ENCODE measurements at places on chromosomes 12 and 14.

- H3K27me3 ChIP-seq, result peaks cover 9% of the 10 kb centered on the region
- no peak for DNase-seq
- no peak overlapping the region for H3K27ac ChIP-seq
- H3K4me3 ChIP-seq, result no peak overlapping the region
Observed at GRCh38 chr12:52120951-52121823, 41.7 kb downstream of the SMIM41 start.

GRCh38 chr12:6524648-6525047 is 9.7 kb upstream of the GAPDH start:
- H3K27ac ChIP-seq, result no peak overlapping the region
- no peaks in the 10 kb centered on the region for H3K4me1 ChIP-seq
- peaks cover 91% of the 10 kb centered on the region for H3K36me3 ChIP-seq
- H3K27me3 ChIP-seq, result no peaks in the 10 kb centered on the region

DNA sequence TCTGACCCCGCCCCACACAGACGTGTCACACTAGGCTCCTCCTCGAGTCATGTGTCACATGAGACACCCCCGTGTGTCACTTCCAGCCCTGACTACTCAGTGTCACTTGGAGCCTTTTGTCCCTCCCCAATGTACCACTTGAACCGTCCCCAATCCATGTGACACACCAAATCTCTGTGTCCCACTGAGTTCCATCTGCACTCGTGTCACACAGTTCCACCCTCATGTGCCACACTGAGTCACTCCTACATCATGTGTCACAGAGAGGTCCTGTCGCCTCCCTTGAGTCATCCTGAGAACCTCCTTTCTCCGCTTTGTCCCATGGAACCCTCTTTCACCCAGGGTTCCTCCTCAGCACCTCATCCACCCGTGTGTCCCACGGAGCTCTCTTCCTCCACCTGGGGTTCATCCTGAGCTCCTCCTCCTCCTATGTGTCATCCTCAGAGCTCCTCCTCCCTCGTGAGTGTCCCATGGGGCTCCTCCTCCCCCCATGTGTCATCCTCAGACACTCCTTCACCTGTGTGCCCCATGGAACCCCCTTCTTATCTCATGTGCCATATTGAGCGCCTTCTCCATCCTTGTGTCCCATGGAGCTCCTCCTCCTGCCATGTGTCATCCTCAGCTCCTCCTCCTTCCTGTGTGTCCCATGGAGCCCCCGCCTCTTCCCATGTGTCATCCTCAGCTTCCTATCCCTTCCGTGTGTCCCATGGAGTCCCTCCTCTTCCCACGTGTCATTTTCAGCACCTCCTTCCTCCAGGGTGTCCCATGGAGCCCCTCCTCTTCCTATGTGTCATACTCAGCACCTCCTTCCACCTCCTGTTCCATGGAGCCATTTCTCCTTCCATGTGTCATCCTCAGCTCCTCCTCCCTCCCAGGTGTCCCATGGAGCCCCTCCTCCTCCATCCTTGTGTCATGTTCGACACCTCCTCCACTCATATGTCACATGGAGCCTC is 32.0 kb downstream of the RTL1 start:
- no peak overlapping the region for H3K27ac ChIP-seq
- no peak overlapping the region for H3K4me3 ChIP-seq
- H3K4me1 ChIP-seq, result no peaks in the 10 kb centered on the region
- H3K36me3 ChIP-seq, result peaks cover 36% of the 10 kb centered on the region

- no peak overlapping the region for H3K27ac ChIP-seq
- H3K4me1 ChIP-seq, result no peaks in the 10 kb centered on the region
- no peaks in the 10 kb centered on the region for H3K36me3 ChIP-seq
- DNase-seq, result no peak
- no peak overlapping the region for H3K4me3 ChIP-seq
Observed at GRCh38 chr12:19988001-19988400, 380.3 kb upstream of the PDE3A start.

- H3K36me3 ChIP-seq, result no peaks in the 10 kb centered on the region
- peaks cover 15% of the 10 kb centered on the region for H3K4me1 ChIP-seq
- no peak overlapping the region for H3K27ac ChIP-seq
- DNase-seq, result no peak
- no peak overlapping the region for H3K4me3 ChIP-seq
Observed at GRCh38 chr14:88322504-88323085, 474 bp downstream of the KCNK10 start.

GRCh38 chr12:67969134-67969802 is 20.0 kb upstream of the IFNG-AS1 start:
- no peaks in the 10 kb centered on the region for H3K27me3 ChIP-seq
- DNase-seq, result no peak
- no peak overlapping the region for H3K4me3 ChIP-seq
- H3K4me1 ChIP-seq, result no peaks in the 10 kb centered on the region

DNA sequence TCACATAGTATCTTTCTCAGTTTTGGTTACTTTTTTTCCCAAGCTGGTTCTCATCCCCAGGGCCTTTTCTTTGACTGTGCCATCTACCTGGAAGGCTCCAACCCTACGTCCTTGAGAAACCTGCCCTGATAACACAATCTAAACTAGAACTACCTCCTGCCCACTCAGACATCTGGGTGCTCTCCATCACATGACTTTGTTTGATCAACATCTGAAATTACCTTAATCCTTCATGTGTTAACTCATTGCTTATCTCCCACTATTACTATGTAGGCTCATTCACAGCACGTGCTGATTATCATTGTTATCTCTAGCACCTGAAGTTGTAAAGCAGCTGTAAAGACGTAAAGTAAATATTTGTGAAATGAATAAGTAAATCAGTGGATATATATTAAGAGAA is 784.0 kb downstream of the TMTC2 start:
- peaks cover 22% of the 10 kb centered on the region for H3K4me1 ChIP-seq
- no peaks in the 10 kb centered on the region for H3K27me3 ChIP-seq
- DNase-seq, result no peak
- no peak overlapping the region for H3K4me3 ChIP-seq
- no peaks in the 10 kb centered on the region for H3K36me3 ChIP-seq
- H3K27ac ChIP-seq, result no peak overlapping the region

DNA sequence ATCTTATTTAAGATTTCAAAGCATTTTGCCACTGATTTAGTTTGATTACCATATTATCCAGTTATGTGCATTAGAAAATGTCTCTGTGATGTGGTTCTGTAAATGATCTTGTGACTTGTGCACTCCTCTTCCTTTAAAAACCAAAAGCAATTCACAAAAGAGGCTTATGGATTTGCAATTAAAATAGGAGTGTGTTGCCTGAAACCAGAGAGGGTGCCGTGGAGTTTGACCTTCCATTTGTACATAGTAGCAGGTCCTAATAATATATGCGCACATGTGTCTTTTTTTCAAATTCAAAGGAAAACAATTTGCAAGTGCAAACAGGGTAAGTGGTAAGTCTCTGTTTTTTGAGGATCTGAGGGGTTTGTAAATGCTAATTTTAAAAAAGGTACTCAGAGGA is 470.9 kb downstream of the VRK1 start:
- no peak for DNase-seq
- H3K27me3 ChIP-seq, result no peaks in the 10 kb centered on the region
- H3K4me1 ChIP-seq, result peaks cover 20% of the 10 kb centered on the region
- no peaks in the 10 kb centered on the region for H3K36me3 ChIP-seq
- no peak overlapping the region for H3K4me3 ChIP-seq
- H3K27ac ChIP-seq, result no peak overlapping the region

DNA sequence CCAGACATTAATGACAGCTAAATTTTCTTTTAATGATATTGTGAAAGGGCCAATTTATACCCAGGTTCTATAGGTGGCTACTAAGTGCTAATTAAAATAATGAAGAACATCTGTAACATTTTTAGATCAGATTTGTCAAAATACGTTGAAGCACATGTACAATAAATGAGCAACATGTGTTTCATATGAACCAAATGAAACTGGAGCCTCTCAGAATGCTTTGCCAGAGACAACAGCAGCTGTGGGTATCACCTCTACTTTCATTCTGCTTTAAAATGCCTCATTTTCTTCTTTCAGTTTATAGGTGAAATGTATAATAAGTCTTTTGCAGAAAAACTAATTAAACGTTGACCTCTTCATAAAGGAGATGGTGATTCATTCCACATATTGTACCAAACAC is 26.1 kb upstream of the MYF6 start:
- no peak for DNase-seq
- no peak overlapping the region for H3K27ac ChIP-seq
